ENCODE measurements at places on chromosomes 4 and X.

- no peak for DNase-seq
These were observed 316.7 kb upstream of the HTR2C start for GRCh38 chrX:114267142-114267541.

DNA sequence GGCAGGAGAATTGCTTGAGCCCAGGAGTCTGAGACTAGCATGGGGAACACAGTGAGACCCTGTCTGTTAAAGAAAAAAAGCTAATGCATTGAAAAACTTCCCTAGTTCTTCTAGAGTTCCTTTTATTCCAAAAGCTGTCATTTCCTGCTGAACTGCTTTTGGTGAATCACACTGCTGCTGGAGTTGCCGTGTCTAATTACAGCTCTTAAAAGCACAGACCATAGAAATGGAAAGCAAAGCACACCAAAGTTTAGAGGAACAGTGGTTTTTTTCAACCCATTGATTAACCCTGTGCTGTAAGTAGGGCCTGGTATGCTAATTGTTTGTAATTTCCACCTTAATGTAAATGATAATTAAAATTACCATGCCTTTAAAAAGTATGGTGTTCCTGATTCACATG is 52.4 kb downstream of the SEPTIN11 start:
- DNase-seq, result peak; percentile 77

DNA sequence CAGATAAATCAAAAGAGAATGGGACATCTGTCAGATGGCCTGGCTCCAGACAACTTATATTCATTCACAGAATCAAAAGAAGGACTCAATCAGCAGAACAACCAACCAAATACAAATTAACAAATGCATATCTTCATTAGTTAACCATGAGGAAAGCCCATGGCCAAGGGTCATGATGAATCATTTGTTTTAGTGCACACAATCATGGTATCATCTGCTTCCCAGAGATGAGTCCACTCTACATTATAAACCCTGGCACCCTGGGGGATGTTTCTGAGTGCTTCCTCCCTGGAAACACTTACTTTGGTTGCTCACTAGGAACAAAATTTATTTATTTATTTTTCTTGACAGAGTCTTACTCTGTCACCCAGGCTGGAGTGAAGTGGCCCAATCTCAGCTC is 453.3 kb upstream of the HS3ST1 start:
- no peak for DNase-seq

- DNase-seq, result no peak
These were observed 37.7 kb downstream of the SOX3 start for GRCh38 chrX:140467211-140467610.

DNA sequence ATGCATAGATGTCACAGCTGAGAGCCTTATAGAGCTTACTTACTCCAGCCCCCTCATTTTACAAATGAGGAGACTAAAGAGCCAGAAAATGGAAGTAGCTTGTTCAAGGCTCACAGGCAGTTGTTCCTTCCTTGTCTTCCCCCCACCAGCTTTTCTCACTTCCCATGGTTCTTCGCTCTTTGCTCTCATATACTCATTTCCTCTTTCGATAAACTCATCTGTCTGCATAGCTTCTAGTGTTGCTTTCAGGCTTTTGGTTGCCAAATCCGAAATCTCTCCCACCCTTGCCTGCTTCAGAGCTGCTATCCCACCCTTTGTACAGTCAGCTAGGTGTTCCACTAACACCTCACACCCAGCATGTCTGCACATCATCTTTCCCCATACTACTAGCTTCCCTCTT is 25.0 kb upstream of the GJB1 start:
- no peak for DNase-seq

- DNase-seq, result peak; percentile 2
These were observed 63.7 kb upstream of the TLR2 start for GRCh38 chr4:153620352-153620751.

- DNase-seq, result no peak
These were observed 725.4 kb downstream of the PCDH7 start for GRCh38 chr4:31445526-31445925.

GRCh38 chrX:105273326-105273725 is 52.8 kb upstream of the TEX13A start:
- no peak for DNase-seq

GRCh38 chr4:85486425-85487086 is 11.6 kb downstream of the ARHGAP24 start:
- no peak for DNase-seq

- DNase-seq, result no peak
These were observed 218.1 kb downstream of the ANTXR2 start for GRCh38 chr4:79854856-79855502.

DNA sequence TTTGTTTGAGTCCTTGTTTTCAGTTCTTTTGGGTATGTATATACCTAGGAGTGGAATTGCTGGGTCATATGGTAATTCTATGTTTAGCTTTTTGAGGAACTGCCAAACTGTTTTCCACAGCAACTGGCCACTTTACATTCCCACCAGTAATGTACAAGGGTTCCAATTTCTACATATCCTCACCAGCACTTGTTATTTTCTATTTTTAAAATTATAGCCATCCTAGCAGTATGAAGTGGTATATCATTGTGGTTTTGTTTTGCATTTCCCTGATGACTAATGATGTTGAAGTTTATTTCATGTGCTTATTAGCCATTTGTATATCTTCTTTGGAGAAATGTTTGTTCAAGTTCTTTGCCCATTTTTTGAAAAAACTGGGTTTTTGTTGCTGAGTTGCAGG is 39.6 kb downstream of the TMEM164 start:
- DNase-seq, result peak; percentile 35

- no peak for DNase-seq
These were observed 51.5 kb downstream of the IL1RAPL1 start for GRCh38 chrX:28638775-28639174.

DNA sequence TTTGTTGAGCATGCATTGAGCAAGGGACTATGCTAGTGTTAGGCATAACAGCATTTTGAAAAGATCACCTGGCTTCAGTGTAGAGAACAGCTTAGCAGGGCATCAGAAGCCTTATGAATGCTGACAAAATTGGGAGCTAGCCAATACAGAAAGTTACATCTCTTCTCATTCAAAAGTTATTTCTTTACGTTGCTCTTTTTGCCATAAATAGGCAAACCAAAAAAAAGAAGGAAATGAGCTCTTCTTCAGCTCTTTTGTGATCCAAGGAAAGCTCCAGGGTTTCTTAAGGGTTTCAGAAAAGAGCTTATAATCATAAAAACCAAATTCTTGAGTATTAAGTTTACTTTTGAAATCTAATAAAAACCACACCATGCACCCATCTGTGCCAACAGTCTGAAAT is 35.2 kb upstream of the LNX1 start:
- no peak for DNase-seq

- DNase-seq, result peak; percentile 17
These were observed 114.5 kb upstream of the RBPJ start for GRCh38 chr4:26206339-26206738.

DNA sequence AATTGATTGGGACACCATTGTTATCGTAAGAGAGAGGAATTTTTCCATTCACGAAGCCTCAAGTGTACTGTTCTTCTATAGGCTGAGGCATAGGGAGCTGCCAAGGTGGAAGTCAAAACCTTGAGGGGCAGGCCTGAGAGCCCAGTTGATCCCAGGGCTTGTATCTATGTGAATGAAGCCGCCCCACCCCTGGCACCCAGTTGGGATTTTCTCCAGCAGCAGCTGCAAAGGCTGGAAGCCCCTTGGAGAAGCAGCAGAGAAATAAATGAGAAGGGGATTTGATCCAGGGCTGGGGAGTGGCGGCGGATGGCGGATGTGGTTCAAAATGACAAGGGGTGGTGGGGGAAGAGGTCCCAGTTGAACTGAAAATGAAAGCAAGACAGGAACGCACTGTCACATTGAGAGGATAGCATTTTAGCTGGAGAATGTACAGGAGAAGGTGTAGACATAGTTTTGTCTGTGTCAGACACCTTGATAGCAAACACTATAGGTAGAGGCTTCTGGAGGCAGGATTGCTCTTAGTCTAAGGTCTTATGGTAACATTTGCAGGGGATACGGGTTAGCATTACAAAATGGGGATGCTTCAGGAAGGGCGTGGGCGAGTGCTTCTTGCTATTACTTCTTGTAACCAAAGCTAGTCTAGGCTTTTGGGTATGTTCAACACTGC is 32.6 kb downstream of the DOCK11 start:
- no peak for DNase-seq

DNA sequence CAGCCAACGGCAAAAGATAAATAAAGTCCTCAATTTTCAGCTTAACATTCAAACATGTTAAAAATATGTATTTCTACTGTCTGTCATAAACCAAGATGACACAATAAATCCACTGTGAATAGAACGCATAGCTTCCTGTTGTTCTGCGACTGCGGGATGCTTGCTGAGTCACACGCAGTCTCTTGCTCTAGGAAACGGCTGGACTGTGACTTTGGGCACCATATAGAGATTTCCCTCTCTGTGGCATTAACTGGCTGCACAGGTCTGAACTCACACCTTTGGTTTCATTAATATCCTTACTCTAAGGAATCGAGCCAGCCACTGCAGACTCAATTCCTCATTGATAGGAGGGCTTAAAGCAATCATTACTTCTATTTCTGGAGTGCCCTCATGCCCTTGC is 8.4 kb downstream of the BEND4 start:
- no peak for DNase-seq

DNA sequence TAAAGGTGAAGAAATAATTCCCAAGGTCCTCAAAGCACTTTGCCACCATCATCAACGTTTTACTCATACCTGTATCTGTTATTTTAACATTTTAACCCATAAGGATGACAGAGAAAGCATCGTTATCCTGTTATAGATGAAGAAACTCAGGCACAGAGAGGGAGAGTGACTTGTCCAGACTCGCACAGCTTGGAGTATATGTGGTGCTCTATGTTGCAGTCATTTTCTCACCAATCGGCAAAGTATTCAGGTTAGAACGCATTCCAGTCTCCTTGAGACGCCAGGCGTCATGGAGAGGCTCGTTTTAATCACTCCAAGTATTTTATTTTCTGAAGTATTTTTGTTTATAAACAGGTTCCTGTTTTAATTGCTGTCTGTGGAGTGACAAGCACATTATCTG is 73.5 kb downstream of the IRF2 start:
- DNase-seq, result no peak

GRCh38 chrX:106874075-106874474 is 29.1 kb downstream of the RIPPLY1 start:
- peak; percentile 8 for DNase-seq

- no peak for DNase-seq
These were observed 24.0 kb downstream of the C4orf51 start for GRCh38 chr4:145703850-145704497.

DNA sequence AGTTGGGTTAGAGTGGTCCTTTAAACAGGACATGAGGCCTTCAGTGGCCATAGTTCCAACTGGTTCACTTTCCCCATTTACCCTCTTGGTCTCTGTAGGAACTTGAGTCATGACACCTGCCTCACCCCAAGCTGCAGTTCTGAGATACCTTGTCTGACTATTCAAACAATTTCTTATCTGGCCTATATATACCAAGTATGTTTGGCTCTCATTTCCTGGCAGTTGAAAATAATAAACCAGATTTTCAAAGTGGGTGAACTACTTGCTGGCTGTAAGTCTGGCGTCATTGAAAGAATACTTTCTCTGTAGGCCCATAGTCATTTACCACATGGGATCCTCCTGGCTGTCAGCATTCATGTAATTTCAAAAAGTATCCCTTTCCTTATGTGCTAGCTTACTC is 228.8 kb downstream of the SHROOM3 start:
- DNase-seq, result no peak

DNA sequence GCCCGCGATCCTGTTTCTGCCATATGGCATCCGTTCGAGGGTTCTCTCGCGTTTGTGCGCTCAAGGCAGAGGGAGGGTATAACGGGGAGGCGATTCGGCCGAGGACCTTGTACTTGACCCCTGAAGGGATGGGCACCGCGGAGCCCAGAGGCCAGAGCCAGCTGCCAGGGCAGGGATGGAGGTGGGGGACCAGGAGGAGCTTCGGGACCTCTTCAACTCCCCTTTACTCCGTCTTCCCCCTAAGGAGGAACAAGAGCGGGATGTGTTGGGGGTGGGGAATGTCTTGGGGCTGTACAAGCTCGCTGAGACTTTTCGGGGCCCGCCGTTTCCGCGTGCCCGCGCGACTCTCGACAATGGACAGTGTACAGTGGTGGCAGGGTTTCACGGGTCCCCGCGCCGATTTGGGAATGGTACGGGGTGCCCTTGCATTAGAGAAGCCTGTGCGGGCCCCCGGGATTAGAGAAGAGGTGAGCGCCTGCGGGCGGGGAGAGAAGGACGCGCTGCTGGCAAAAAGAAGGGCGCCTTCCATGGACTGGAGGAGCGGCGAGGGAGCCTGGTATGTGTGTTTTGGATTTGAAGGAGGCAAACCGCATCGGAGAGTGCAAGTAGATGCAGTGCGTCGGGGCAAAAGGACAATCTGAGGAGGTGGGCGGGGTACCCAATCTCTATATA is 760 bp downstream of the UGT8 start:
- DNase-seq, result no peak

GRCh38 chrX:56025872-56026571 is 206.1 kb upstream of the KLF8 start:
- no peak for DNase-seq

GRCh38 chrX:28609917-28610613 is 22.8 kb downstream of the IL1RAPL1 start:
- no peak for DNase-seq

GRCh38 chr4:56681158-56681852 is at the start of gene HOPX:
HOPX (minus strand) TSS chr4:56681296; CDS start chr4:56657816, 23,480 bp downstream.
- DNase-seq, result no peak

DNA sequence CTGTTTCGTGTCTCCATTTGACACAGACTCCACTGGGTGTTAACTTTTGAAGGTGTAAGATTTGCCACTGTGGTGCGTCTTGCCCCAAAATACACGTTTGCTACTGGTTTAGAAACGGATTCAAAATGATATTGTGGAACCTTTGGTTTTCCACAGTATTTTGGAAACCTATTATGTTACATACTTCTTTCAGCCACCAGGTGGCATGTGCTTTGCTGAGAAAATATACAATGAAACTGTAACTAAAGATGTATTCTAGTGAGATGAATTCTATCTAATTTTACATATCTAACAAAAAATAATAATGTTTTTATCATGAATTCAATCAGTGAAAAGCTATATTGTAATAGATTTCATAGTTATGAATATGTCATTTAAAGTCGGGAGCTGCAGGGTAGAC is 28.4 kb upstream of the SLITRK4 start:
- no peak for DNase-seq

DNA sequence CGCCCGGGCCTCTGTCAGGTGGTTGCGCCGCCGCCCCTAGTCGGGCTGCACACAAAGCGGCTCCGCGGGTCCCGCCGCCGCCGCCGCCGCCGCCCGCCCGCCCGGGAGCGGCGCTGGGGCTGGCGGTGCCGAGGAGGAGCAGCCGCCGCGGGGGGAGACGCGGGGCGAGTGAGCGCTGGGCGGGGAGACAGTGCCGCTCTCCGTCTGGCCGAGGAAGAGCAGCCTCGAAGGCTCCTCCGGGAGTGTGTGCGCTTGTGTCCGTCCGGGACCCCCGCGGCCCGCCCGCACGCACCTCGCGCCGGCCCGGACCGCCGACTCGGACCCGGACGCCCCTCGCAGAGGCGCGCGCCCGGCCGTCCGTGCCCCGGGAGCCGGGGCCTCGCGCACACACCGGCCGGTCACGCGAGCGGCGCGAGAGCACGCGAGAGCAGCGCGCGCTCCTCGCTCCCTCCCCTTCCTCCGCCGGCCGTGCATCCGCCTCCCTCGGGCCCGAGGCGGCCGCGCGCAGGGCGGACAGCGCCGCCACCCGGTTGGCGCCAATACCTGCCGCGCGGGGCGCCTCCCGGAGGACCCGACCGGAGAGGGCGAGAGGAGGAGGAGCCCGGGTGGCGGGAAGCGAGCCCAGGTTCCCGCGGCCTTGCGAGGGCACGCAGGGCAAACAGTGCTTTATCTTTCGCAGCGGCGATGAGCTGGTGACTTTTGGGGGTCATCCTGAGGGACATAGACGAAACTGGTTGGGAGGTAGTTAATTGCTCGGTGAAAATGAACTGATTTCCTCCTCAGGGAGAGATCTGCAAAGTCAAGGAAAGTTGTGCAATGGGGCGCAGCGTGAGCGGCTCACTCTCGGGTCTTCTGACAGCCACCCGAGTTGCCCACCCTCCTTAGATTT is at the start of gene PDS5A:
Gene PDS5A, minus strand, starts transcription at position 423 of the 889 bp plus-strand sequence. CDS start 1,334 bp downstream, outside the sequence.
- peak; percentile 75 for DNase-seq
